ENCODE measurements at places on chromosomes 6 and 20.

DNA sequence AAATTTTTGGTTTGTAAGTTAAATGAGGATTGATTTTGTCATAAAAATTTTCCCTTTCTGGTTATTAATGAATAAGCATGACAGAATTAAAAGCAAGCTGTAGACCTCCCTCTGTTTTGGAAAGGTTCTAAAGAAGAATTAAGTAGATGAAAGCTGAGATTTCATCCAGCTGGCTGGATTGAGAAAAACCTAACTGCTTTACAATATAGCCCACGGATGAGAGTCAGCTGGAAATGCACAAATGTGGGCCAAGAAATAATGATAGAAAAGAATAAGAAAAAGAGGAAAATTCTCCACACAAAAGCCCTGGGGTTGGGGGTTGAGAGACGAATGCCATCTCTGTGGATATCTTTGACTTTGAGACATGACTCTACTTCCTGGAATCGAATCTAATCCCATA is 631.6 kb downstream of the HDGFL1 start:
- DNase-seq = no peak

- DNase-seq = peak; percentile 33
These were observed 978 bp downstream of the AURKA start for GRCh38 chr20:56391037-56391436.

DNA sequence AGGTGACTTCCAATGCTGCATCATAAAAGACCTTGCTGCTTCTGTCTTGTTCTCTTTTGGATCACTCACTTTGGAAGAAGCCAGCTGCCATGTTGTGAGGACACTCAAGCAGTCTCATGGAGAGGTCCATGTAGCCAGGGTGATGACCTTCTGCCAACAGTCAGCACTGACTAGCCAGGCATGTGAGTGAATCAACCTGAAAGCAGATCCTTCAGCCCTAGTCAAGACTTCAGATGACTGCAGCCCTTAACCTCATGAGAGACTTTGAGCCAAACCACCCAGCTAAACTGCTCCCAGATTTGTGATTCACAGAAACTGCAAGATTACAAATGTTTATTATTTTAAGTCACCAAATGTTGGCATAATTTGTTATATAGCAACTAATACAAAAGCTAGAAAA is 86.0 kb upstream of the IYD start:
- DNase-seq = no peak

GRCh38 chr20:53515749-53516148 is 77.9 kb downstream of the ZNF217 start:
- DNase-seq = no peak

Measured in KBM-7 (cell line).